ENCODE measurements at places on chromosomes 13 and 19. TPM values are rescaled to one million over a fixed set of nuclear protein-coding genes. Genes with fewer than 3 reads are reported as not detected.

- no peak for DNase-seq
Measured at GRCh38 chr13:103473081-103473480, 406.9 kb upstream of the SLC10A2 start.

F10 gene
- not detected for total RNA-seq

GRCh38 chr19:50059045-50059444, 33.2 kb downstream of the ZNF473 start:
- no peak for DNase-seq

IFI30 gene
- 1.5 TPM for total RNA-seq

CYP2A7 gene
- total RNA-seq: not detected

- peak; percentile 30 for DNase-seq
Measured at GRCh38 chr13:45737571-45738017, 35.5 kb downstream of the CBY2 start.

MIA gene
- 6.7 TPM for total RNA-seq

GRCh38 chr13:36360903-36361302, 14.7 kb upstream of the SPART start:
- no peak for DNase-seq

- DNase-seq: peak; percentile 92
Measured at GRCh38 chr13:46339035-46339666, 47.9 kb downstream of the RUBCNL start.

DNA sequence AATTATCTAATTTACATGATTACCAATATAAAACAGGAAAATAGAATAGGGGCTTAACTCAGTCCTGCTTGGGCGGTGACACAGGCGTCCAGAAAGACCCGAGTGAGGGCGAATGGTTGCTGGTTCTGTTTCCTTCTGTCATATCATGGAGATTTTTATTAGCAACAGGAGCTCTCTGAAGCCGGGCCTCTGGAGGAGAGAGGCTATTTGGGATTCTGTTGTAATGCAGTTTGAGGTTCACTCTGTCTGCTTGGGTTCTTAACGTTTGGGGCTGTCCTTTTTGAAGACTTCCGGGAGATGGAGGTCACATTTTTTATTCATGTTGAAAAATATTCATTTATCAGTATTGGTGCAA, 115.7 kb upstream of the ZNF536 start:
- no peak for DNase-seq

GRCh38 chr19:12912571-12912970, 6.5 kb downstream of the SYCE2 start:
- no peak for DNase-seq

DNA sequence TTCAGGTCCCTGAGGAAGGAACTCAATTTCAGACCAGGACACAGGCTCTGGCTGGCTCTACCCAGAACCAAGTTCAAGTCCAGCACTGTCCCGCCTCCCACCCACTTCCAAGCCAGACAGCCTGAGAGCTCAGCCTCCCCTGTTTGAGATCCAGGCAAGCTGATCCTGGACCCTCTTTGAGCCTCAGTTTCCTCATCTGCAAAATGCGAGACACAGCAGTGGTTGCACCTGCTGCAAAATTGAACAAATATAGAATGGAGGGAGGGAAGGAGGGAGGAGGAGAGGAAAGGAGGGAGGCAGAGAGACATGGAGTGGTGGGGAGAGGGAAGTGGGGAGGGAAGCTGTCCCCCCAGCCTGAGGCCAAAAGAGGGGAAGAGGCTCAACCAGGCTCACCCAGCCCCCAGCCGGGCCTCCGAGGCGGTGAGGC, 751 bp downstream of the TMEM221 start:
- DNase-seq: no peak

ZNF814 gene
- total RNA-seq: 0.80 TPM

DNA sequence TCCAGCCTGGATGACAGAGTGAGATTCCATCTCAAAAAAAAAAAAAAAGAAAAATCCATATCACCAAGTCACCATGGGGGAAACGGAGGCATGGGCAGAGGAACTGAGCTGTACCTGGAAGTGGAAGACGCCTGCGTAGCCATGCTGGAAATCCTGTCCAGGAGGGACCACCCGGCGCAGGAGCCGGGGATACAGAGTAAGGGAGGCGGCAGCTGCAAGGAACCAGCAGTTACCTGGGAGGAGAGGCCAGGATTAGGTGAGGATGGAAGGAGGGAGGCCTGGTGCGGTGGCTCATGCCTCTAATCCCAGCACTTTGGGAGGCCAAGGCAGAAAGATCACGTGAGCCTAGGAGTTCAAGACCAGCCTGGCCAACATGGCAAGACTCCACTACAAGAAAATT, 2.0 kb downstream of the CAPN12 start:
- DNase-seq: no peak

DNA sequence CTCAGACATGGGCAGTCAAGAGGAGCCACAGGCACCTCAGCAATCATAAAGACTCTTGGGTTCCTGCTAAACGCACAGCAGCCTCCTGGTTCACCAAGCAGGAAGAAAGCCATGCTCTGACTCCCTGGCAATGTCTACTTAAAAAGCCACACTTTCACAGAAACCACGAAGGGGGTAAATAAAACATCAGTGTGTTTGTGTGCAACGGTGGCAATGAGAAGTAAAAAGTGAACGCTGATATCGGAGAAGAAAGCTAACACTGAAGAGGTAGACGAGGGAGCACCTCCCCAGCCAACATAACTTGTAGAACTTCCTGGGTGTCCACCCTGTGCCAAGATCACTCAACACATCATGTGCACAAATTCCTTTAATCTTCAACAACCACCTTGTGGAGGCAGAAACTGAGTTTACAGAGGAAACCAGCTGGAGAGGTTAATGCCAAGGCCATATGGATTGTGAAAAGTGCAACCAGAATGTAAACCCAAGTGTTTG, 30.2 kb downstream of the HSPH1 start:
- no peak for DNase-seq

GRCh38 chr19:18789883-18790565, 1.1 kb downstream of the COMP start:
- no peak for DNase-seq

GRCh38 chr19:28948026-28948425, 264.9 kb downstream of the UQCRFS1 start:
- DNase-seq: no peak

GPR42 gene
- total RNA-seq: not detected

- DNase-seq: no peak
Measured at GRCh38 chr13:98370806-98371515, 193.9 kb upstream of the RNF113B start.

JSRP1 gene
- total RNA-seq: not detected

GRCh38 chr19:48683349-48683748, 10.5 kb upstream of the NTN5 start:
- no peak for DNase-seq

- DNase-seq: no peak
Measured at GRCh38 chr19:8577247-8577646, at the start of gene MYO1F. TSS of gene MYO1F (minus strand) at chr19:8577442. CDS start at chr19:8577309, 133 bp downstream.

ZNF492 gene
- not detected for total RNA-seq

ZNF724 gene
- 6.5 TPM for total RNA-seq

CRB3 gene
- total RNA-seq: not detected

- no peak for DNase-seq
Measured at GRCh38 chr13:64643066-64643465, 2587.1 kb downstream of the PCDH9 start.

DCT gene
- 2.2 TPM for total RNA-seq

DNA sequence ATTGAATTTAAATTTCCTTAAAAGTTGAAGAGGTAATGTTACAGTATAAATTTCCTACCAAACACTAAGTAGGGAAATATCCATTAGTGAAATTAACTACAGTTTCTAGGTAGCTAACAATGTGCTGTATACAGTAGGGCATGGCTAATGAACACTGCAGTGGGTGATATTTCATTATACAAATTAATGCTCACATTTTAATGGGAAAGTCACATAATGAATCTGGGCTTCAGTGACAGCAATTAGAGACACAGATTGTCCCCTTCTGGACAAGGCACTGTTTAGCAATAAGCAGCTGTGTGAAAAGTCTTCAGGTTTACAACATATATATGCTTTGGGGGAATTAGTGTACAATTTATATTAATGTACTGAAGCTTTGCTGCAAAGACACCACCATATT, 169.4 kb downstream of the ZNF536 start:
- DNase-seq: no peak

VSTM1 gene
- total RNA-seq: 0.74 TPM

ICAM1 gene
- 0.30 TPM for total RNA-seq

CLDND2 gene
- not detected for total RNA-seq

- DNase-seq: no peak
Measured at GRCh38 chr13:51924756-51925544, 63.2 kb downstream of the CCDC70 start.

SELENOW gene
- 165 TPM for total RNA-seq

DNA sequence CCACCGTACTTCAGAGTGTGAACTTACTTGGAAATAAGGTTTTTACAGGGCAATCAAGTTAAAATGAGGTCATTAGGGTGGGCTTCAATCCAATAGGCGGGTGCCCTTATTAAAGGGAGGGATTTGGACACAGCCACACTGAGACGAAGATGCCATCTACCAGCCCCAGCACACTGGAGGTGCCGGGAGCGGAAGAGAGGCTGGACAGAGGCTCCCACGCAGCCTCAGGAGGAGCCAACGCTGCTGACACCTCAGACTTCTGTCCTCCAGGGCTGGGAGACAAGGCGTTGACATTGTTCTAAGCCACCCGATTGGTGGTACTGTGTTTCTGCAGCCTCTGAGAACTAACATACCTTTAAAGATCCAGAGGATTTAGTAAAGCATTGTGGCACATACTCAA, 12.6 kb upstream of the RAB20 start:
- no peak for DNase-seq

KCNJ14 gene
- total RNA-seq: 0.79 TPM

DNA sequence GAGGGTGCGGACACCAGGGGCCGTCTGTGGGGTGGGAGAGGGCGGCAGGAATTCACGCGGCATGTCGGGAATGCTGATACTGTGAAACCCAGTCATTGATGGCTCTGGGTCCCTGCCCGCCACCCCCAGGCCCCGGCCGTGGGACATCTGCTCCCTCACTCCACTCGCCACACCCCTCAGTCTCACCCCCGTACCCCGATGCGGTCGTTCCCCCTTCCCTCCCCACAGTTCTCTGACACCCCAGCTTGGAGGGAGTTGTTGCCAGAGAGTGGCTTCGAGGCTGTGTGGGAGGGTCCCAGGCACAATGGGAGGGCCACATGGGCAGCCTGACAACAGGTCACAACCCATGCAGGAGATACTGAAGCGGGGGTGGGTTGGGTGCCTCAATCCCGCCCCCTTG, 1.8 kb downstream of the MAG start:
- DNase-seq: no peak

GRCh38 chr13:88707646-88708045, 1036.5 kb downstream of the SLITRK5 start:
- no peak for DNase-seq

- no peak for DNase-seq
Measured at GRCh38 chr19:798415-799075, 1.3 kb downstream of the PTBP1 start.

- no peak for DNase-seq
Measured at GRCh38 chr19:50022823-50023222, 2.3 kb downstream of the VRK3 start.

DNA sequence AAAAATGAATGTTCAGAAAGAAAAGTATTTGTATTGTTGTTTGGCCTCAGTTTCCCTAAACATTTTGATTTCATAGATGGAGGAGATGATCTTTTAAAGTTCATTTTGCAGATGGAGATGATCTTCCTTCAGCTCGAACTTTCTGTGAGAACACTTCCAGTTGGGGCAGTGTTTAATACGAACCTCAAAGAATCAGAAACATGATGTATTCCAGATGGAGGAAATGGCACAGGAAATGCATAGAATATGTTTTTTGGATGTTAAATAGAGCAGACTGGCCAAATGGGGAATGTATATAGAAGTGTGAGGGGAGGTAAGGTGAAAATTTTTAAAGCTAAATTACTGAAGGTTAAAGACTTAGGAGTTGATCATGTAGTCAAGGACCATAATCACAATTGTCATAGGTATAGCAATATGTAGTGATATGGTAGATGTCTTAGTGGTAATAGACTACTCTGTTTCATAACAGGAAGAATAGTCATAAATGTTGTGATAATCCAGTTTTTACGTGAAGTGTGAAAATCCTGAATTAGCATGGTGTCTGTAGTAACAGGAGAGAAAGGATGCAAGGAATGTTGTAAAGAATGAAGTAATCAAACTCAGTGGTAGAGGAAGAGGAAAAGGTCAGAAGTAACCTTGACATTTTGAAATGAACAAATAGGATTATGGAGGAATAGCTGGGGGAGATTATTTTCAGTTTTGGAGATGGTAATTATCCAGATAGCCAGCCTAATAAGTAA, 5.1 kb downstream of the RAP2A start:
- DNase-seq: no peak

COQ8B gene
- 24.2 TPM for total RNA-seq

CACNG7 gene
- not detected for total RNA-seq

GRCh38 chr19:43534816-43535761, 2.1 kb downstream of the ZNF575 start:
- DNase-seq: no peak

DNA sequence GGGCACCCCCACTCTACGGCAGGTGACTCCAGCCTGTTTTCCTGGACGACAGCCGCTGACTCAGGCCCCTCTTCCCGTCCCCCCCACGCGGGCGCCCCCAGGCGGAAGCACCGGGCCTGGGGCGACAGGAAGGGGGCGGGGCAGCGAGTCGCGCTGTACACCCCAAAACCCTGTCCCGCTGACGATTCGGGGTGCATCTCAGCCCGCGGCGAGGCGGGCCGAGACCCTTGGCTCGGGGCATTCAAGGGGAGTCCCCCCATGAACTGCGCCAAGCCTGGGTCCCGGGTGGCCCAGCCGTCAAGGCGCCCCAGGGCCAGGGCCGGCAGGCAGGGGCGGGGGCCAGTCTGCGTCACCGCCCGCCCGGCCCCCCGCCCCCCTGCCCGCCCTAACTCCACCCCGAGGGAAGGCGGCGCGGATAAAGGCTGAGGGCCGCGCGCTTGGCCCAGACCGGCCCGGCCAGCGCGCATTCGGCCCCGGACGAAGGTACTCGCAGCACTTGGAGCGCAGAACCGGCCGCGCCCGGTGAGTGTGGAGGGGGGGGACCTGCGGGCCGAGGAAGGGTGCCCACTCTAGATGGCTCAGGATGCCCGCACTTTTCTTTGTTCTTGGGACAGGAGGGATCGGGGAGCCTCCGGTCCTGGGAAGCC, at the start of gene MIDN:
Gene MIDN (plus strand): TSS at position 445 of the 647 bp plus-strand sequence. CDS start 1,714 bp downstream, outside the sequence.
- peak; percentile 80 for DNase-seq

ITGBL1 gene
- 39.5 TPM for total RNA-seq

- no peak for DNase-seq
Measured at GRCh38 chr13:51303063-51303552, 36.4 kb upstream of the SERPINE3 start.

- DNase-seq: no peak
Measured at GRCh38 chr19:4580961-4581665, 21.6 kb upstream of the SEMA6B start.

DNA sequence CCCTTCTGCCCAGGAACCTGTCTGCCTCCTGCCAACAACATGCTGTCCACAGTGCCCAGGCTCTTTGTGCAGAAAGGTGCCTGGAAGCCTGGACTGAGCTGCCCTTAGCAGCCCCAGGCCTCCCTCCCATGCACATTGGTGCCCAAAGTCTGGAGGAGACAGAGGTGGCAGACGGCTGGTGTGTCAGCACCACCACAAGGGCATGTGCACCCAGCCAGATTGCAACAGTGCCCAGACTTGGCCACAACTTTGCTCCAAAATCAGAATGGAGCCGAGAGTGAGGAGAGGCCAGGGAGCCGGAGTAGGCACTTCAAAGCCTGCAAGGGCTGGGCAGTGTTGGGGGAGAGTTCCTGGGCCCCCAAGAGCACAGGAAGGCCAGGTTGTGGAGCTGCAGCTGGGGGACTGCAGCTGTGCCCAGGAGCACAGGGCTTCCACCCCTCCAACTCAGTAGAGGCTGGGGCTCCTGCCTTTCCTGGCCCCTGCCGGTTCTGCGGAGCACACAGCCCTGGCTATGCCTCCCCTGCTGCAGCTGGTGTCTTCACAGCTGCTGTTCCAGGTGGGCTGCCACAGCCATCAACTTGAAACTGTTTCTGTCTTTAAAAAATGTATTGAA, 1255.8 kb downstream of the SLITRK5 start:
- DNase-seq: no peak
